GM12864 (cell line): ENCODE measurements at places on chromosomes 4 and X.

- DNase-seq = no peak
Observed at GRCh38 chr4:79413886-79414285, 5.9 kb upstream of the GK2 start.

DNA sequence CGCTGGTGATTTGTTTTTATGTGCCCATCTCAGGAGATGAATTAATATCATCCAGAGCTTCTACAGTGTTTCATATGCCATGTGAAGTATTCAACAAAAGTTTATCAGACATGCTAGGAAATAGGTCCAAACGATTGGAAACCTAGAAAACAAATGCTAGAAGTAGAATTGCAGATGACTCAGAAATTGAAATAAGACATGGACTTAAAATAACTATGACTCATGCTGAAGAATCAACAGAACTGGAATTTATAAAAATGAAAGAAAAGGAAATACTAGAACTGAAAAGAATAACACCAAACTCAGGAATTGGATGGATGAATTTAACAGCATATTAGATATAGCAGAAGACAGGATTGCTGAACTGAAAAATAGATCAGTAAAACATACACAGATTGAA lies 172.7 kb upstream of the GIMD1 start:
- DNase-seq = no peak

DNA sequence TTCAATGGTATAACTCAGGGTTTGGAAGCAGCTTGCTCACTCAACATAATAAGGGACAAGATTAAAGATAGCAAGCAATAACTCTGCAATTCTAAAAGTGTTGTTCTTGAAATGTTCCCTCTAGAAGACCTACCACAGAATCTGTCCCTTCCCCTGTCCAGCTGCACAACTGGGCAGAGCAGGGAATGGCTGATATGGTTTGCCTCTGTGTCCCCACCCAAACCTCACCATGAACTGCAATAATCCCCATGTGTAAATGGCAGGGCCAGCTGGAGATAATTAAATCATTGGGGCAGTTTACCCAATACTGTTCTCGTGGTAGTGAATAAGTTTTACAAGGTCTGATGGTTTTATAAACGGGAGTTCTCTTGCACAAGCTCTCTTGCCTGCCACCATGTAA lies 19.1 kb downstream of the PRDM5 start:
- DNase-seq = no peak

DNA sequence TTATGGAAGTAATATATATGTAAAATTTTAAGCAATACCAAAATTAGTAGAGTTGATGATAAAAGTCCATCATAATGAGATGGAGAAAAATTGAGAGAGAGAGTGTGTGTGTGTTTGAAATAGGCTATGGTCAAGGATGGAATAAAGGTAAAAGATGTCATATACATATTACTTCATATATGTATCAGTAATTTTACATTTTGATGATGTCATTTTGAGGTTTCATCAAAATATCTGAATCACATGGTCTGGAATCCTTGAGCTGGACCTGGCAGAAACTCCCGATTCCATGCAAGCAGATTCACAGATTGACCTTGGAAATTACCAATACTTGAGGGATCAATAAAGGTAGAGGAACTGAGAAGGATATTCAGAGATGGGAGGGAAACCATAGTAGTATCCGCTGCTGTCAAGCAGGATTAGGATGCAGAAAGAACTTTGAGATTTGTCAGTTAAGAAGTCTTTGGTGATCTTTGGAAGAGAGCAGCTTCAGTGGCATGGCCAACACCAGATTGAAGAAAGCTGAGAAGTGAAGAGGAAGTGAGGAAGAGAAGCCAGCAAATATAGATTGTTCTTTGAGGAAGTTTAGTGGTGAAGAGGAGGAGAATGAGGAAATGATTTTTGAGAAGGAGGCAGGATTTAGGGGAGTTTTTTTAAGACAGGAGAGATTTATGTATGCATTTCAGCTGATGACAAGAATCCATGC lies 21.5 kb downstream of the DNAAF6 start:
- no peak for DNase-seq

DNA sequence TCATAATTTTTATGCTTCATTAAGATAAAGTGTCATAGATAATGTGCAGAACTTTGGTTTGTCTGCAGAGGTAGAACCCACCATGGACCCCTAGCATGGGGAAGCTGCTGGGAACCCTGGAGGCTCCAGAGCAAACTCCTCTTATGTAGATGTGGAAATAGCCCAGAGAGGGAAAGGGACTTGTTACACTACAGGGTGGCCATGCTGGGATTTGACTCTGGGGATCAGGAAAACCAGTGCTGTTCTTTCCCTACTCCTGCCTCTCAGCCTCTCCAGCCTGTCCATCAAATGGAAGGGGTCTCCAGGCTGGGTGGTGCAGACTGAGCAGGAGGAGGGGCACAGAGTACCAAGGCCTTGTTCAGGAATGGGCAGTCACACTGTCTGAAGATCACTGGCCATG lies 54.2 kb downstream of the MSX1 start:
- DNase-seq = no peak

DNA sequence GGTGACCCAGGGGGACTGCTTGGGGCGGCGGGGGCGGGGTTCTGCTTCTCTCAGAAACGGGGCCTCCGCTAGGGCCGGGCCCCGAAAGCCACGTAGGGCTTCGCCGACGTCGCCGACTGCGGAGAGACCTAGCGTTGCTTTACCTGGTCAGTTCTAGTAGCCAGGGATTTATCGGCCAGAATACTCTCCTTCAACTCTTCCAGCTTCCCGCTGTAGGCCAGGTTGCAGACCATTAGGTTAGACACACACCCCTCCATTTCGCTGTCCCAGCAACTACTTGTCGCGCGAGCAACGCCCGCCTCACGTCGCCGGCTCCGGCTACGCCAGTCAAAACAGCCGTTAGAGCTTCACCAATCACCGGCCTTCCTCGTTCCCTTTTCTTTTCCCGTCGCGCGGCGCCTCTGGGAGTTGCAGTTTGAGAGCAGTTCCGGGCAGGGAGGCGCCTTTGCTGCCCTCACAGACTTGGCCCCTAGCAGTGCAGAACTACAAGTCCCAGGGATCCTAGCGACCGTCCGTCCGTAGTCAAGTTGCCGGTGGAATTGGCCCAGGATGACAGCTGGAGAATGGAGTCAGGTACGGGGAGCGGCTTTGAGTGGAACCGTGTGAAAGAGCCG lies at the start of the genes ATG4A and PSMD10:
TSS of gene ATG4A (plus strand) at position 515 of the 614 bp plus-strand sequence. CDS start at position 564, 49 bp downstream.
TSS of gene PSMD10 (minus strand) at position 279 of the 614 bp plus-strand sequence. CDS start at position 257, 22 bp downstream.
- DNase-seq = peak; percentile 80

DNA sequence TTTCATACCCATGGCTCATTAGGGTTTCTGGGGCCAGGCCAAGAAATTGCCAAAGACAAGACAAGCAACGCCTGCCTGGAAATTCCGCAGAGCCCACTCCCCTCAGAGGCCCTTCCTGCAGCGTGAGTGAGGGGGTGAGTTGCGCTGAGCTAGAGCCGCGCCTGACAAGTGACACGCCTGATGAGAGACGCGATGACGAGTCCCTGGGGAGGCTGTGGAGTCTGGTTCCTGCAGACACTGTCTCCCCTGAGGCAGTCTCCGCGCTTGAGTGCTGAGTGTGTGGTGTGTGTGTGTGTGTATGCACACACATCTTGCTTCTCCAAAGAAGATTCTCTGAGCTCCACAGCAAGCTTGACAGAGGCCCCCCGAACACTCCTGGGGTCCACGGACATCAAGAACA lies 269.8 kb downstream of the BCOR start:
- no peak for DNase-seq

DNA sequence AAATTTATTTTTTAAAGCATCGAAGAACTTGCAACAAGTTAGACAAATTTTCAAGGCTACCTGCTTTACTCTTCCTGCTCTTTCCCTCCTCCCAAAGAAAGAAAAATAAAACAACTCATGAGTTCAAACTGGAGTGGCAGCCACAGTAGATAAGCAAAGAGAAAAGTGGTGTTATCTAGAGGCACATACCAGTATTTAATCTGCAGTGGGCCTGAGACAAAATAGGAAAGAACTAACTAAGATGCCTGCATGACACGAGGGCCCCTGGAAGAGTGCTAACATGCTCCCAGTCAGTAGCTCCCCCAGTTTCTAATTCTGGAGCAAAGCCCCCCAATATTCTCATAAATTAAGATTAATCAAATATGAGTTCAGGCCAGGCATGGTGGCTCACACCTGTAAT lies 7.9 kb downstream of the ARL9 start:
- DNase-seq = no peak

GRCh38 chr4:128379860-128380259 lies 92.2 kb upstream of the PGRMC2 start:
- no peak for DNase-seq

- DNase-seq = no peak
Observed at GRCh38 chr4:140103676-140104075, 50.3 kb downstream of the MAML3 start.

DNA sequence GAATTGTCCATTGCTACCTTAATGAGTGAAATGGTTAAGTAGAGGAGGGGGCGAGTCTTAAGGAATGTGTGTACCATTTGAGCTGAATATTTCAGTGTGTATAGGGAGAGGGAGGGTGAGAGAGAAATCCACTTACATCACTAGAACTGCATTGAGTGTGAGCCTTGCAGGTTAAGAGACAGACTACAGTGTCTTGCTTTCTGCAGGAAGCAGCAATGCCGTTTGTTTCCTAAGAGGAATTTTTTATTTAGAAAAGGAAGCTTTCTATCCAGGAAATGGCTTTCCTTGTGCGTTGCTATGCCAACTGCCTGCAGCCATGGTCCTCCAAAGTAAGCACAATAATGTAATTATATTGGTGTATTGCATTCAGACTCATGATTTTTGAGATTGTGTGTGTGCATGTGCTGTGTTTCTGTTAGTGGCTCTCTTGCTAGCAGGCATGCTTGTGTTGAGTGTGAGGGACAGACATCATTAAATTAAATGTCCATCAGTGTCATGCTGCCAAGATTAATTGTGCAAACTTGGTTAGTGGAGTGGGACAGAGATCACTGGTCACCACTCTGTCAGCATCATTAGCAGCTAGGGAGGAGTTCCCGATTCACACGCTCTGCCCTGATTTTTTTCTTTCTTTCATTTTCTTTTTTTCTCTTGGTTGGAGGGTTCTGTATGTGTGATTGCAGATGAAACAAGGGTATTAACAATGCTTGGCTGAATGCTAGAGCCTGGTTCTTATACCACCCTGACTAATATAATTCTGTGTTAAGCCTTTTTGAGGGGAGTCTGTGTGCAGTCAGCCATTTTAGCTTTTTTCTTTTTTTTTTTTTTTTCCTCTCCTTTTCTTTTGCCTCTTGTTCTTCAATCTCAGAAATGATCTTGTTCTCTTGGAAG lies 164.3 kb downstream of the RAPGEF2 start:
- DNase-seq = no peak

- no peak for DNase-seq
Observed at GRCh38 chr4:11106759-11107158, 321.9 kb downstream of the HS3ST1 start.

DNA sequence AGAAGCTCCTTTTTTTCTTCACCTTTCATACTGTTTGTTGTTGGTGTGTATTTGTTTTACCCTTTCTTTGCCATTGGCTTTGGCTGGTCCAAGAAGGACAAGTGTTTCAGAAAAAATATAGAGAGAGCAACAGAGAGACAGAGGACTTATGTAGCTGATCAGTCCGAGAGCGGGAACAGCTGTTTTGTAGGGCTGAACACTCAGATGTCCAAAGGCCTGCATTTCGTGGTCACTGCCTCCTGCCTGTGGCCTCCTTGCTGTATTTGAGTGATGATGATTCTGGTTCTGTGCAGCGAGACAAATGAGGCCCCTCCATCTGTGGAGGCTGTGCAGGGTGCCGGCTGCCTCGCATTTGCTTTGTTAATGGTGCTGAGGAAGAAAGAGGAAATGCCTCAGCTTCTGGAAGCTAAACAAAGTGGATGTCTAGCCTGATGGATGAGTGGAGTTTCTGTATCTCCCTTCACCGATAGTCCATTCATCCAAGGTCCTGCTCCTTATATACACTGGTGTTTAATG lies 19.8 kb upstream of the STOX2 start:
- DNase-seq = no peak

DNA sequence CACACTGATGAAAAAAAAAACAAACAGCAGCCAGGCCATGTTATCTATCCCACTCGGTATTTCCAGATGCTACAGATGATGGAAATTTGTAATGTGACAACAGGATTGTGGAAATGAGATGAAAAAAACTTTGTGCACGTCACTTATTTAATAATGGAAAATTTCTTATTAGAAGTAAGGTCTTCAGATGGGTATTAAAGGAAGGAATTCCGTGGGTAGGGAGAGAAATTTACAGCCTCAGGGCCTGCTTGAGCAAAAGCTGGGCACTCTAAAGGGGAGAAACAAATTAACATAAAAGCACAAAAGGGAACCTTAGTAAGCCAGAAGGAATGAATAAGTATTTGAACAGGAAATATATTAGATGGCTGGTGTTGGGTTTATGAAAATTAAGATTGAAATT lies 4.2 kb upstream of the PKD2 start:
- no peak for DNase-seq

- DNase-seq = peak; percentile 55
Observed at GRCh38 chrX:130082244-130083106, 27.8 kb downstream of the ELF4 start.

DNA sequence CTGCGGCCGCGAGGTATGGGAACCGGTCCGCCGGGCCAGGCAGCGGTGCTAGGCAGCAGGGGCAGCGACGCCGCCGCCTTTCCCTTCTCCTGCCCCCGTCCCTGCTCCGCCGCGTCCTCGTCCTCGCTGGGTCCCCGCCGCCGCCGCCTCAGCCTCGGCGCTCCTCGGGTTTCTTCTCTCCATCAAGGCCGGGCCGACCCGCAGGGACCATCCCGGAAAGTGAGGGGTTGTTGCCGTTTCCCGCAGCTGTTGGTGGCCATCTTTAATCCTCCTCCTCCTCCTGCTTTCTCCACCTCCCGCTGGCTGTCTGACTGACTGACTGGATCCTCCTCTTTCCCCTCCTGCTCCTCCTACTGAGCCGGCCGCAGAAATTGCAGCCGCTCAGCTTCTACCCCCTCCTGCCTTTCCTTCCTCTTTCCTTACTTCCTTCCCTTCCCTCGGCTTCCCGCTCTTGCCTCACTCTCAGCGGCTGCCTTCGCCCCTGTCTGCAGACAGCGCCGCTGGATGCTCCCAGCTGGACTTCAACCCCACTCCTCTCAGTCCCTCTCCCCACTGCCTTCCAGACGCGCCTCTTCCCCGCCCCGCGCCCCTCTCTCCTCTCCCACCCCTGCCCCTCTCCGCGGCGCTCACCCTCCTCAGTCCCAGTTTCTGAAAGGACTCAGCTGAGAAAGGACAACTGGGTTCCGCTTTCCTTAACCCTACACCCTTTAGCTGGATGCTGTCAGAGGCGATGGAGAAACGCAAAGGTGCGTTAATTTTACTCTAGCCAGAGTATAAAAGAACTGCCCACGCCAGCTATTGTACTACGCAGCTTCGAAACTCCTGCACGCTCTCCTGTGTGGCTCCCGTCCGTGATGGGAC lies at the start of gene WDFY3:
TSS of gene WDFY3 (minus strand) at position 309 of the 861 bp plus-strand sequence. CDS start 106,099 bp downstream, outside the sequence.
- DNase-seq = no peak
